ENCODE measurements at places on chromosomes 6 and 20. TPM values are rescaled to one million over a fixed set of nuclear protein-coding genes. Genes with fewer than 3 reads are reported as not detected.

Gene HUS1B
- total RNA-seq, result 3.9 TPM

Gene SAMD5
- 8.8 TPM for total RNA-seq

Gene RAET1L
- total RNA-seq, result not detected

Gene RFX6
- total RNA-seq, result under 0.01 TPM

Gene ECT2L
- total RNA-seq, result 0.33 TPM

Gene RAMACL
- 2.5 TPM for total RNA-seq

Gene SRMS
- total RNA-seq, result 0.66 TPM

Gene PAX1
- total RNA-seq, result not detected

Gene MAP1LC3A
- 51.5 TPM for total RNA-seq

Gene LTB
- total RNA-seq, result 1.0 TPM

Gene TFAP2A
- not detected for total RNA-seq

Gene BANF2
- not detected for total RNA-seq

Gene WFDC8
- not detected for total RNA-seq

Gene MYB
- 37.0 TPM for total RNA-seq

Gene SIGLEC1
- total RNA-seq, result 2.0 TPM

GRCh38 chr6:3850451-3851203 lies 1.5 kb downstream of the FAM50B start:
- DNase-seq, result no peak

DNA sequence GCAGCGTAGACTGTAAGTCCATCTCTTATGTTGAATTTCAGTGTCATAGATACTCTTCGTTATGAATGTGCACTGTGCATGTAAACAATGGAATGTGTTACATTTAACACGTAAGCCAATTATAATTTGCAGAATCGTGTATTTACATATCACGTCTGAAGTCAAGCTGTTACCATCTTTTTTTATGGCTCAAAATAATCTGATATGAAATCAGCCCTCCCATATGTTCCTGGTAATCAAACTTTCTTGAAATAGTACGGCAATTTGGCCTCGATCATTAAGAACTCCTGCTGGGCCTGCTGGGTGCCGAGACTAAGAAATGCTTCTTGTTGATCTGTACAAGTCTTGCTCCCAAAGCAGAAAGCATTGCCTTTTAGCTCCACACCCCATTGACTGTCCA lies 89.6 kb upstream of the DOK5 start:
- DNase-seq, result no peak

GRCh38 chr6:37030599-37030998 lies 25.1 kb downstream of the FGD2 start:
- no peak for DNase-seq

DNA sequence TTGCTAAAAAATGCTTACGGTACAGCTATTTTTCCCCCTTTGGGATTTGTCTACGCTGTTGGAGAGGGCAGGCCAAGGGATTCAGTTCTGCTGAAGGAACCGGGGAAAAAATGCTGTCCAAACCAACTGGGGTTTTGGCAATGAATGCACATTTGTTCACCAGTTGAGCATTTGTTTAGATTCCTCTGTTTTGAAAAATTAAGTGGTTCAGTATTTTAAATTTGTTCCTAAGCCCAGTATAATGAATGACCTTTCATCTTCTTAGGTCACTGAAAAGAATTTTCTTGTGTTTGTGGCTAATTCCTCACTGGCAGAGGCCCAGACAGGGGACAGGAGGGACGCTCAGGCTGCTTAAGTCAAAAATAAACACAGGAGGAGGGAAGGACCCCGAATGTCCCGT lies 10.8 kb upstream of the EYA2 start:
- no peak for DNase-seq

DNA sequence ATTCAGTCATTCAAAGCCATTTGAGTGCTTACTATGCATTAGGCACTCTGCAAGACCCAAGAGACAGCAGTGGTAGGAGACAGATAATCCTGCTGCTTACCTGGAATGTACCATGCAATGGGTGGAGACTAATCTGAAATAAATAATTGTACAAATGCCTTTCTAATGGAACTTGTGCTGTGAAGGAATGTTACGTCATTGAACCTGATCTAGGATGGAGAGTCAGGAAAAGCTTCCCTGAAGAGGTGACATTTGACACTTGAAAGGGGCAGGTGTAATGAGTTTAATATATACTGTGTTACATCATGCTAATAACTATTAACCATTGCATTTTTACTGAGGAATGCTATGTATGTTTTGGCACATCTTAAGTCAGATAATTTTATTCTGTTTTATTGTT lies 491.0 kb upstream of the FLRT3 start:
- DNase-seq, result no peak

DNA sequence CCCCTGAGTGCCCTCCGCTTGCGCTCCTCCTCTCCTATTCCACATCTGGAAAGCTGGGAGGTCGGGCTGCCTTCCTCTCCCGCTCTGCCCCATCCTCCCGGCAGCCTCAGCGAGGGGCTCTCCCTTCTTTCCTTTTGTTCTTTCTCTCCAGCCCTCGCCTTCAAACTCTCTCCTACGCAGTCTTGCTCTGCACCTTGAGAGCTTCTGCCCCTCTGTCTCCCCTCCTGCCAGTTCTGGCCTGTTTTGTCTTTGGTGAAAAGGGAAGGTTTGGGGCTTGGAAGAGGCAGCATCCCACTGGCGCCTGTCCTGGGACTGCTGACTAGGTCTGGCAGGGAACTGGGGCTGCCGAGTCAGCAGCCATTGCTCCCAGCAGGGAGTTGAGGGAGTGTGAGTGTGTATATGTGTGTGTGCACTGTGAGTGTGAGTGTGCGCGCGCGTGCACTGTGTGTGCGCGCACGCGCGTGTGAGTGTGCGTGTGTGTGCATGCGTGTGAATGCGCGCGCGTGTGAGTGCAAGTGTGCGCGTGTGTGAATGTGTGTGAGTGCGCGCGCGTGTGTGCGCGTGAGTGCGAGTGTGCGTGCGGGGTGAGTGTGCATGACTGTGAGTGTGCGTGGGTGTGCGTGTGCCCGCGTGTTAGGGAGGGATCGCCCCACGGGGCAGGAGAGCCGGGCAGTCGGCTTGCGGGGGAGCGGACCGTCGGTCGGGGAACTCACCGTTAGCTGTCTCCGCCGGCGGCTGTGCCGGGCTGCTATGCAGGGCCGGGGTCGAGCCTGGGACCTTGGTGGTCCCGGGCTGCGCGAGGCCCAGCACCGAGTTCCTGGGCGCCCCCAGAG lies 523 bp downstream of the CPXM1 start:
- no peak for DNase-seq

GRCh38 chr20:18057101-18057993 lies at the start of gene OVOL2:
Gene OVOL2, minus strand, starts transcription at chr20:18057916. Its CDS starts 282 bp downstream, at chr20:18057634.
- peak; percentile 87 for DNase-seq

DNA sequence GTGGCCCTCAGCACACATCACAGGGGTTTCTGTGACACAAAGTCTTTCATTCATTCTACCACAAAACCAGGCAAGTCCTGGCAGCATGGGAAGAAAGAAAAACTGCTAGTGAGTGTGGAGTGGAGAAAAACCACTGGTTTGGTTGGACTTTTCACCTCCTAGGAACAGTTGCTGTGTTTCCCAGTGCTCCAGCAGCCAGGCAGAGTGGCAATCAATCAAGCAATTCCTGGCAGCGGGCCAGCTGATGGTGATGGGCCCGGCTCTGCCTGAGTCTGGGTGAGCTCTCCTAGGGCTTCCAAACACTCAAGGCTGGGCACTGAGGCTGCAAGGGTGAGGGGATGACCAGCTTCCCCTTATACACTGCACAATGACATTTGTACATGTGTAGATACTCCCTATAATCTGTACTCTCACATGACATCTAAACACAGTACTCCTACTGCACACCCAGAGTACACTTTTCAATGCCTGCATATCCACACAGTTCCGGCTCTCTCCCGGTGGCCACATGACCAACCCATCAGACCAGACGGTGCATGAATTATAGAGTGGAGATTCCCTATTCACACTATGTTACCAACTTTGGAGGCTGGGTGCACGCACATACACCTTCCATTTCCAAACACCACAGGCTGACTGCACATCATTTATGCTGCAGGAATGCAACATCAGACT lies 156.6 kb downstream of the UNC5CL start:
- DNase-seq, result no peak

GRCh38 chr6:53962646-53963045 lies 148.6 kb upstream of the MLIP start:
- DNase-seq, result no peak

GRCh38 chr6:9527679-9528286 lies 887.1 kb downstream of the TFAP2A start:
- no peak for DNase-seq

GRCh38 chr6:14819001-14819400 lies 426.9 kb upstream of the JARID2 start:
- no peak for DNase-seq

- DNase-seq, result no peak
These were observed 411.5 kb downstream of the PKHD1 start for GRCh38 chr6:51675922-51676275.

- DNase-seq, result no peak
These were observed 32.4 kb upstream of the TCP11 start for GRCh38 chr6:35173427-35174087.

- DNase-seq, result no peak
These were observed 194.1 kb upstream of the ARID1B start for GRCh38 chr6:156583083-156583482.

- no peak for DNase-seq
These were observed 6.9 kb upstream of the PPP1R3G start for GRCh38 chr6:5078121-5078669.

DNA sequence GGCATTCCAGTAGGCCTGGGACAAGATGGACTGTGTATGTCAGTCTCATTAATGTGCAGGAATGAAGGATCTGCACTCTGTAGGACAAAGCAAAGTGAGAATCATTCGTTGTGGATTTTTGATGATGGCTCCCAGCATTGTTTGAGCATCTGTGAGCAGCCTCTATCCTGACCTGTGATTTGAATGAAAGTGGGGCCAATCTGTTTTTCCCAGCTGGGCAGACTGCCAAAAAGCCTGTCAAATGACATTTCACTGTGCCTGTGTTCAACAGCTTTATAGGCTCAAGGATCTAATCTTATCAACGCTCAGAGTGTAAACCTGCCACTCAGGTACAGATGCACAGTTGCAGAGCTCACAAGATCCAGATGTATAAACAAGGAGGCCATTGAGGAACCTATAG lies 86.7 kb upstream of the SYNDIG1 start:
- no peak for DNase-seq

GRCh38 chr20:7829031-7829430 lies 111.2 kb downstream of the HAO1 start:
- no peak for DNase-seq

DNA sequence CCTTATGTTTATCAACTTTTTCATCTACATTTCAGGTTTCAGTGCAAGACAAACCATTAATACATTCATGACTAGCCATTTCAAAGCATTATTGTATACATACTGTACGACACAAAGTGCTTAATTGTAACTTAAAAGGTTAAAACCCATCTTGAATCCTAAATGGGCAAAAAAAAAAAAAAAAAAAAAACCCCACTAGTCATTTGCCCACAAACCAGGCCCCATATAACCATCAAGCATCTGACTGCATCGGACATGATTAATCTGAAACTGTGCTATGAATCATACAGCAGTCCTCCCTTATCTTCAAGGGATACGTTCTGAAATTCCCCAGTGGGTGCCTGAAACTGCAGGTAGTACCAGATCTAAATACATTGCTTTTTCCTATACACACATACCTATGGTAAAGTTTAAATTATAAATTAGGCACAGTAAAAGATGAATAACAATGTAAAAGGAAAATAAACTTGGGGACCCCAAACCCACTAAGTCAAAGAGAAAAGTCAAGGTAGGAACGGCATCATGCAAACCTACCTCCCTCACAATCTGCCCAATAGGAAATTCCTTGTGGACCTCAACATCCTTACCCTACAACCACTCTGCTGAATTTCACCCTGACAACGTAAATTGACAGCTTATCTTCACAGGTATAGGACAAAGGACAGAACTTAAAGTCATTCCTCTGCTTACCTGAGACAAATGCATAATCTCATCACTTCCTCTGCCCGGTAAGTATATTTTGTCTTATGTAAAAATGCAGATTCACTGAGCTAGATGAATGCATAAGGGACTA lies 14.3 kb downstream of the B4GALT5 start:
- DNase-seq, result no peak

DNA sequence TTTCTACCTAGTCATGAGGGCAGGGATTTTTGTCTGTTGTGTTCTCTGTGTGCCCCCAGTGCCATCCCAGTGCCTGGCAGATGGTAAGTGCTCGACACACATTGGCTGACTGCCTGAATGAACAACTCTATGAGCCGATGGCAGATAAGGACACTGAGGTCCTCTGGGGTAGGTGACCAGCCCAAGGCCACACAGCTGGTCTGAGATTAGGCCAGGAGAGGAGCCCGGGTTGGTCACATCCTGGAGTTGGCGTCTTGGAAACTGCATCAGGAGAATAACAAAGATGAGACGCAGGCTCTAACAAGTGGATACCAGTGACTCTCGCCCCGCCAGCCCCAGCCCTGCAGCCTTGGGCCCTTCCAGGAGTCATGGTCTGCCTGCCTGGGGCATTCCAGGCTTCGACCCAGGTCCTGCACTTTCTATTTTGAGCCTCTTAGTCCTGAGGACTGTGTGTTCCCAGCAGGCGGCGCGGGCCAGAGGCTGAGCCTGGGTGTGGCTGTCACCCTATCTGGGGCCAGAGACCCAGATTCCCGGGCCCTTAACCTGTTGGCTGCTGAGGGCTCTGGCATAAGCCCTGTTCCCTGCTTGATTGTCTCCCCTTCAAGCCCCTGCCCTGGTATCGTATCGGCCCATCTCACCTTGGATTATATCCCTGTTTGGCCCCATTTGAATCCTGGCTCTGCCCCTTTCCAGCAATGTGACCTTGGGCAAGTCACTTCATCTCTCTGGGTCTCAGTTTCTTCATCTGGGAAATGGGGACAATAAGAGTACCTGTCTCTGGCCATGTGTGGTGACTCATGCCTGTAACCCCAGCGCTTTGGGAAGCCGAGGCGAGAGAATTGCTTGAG lies 88.3 kb downstream of the CEBPB start:
- no peak for DNase-seq

- peak; percentile 92 for DNase-seq
These were observed 22.9 kb downstream of the FAM110A start for GRCh38 chr20:856361-856775.

DNA sequence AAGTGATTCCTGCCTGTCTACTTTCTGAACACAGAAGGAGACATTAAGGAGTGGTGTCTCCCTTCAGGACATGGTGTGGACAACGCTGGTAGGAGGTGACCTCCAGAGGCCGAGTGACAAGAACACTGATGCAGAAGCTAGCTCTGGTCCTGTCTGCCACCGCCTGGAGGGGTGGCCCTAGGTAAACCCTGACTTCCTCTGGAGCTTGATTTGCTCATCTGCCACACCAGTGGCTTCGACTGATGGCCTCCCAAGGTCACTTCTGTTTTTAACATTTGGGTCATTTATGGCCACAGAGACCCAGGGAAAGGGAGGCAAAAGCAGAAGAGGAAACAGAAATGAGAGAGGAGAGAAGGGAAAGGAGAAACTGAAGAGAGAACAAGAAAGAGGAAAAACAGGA lies 49.4 kb upstream of the SLC22A23 start:
- DNase-seq, result no peak

GRCh38 chr20:19768325-19768842 lies 10.3 kb downstream of the RIN2 start:
- DNase-seq, result no peak

DNA sequence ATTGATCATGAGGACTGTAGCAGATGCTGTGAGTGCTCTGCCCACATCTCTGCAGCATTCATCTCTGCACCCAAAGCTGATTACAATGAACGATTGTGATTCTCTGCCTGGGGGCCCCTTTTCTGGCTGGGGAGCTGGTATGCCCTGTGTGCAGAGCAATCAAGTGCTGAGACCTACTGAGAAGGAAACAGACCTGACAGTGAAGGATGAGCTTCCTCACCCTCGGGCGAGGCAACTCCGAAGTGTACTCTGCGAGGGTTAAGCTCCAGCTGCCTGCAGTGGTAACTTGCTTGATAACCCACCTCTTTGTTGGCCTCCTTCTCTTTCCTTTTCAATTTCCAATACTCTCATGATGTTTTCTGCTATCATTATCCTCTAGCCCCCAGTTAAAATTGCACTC lies 289.7 kb upstream of the RNF24 start:
- DNase-seq, result no peak
